ENCODE measurements at places on chromosomes 2 and 18.

GRCh38 chr18:1585881-1586488 lies 681.3 kb downstream of the ADCYAP1 start:
- DNase-seq = no peak

DNA sequence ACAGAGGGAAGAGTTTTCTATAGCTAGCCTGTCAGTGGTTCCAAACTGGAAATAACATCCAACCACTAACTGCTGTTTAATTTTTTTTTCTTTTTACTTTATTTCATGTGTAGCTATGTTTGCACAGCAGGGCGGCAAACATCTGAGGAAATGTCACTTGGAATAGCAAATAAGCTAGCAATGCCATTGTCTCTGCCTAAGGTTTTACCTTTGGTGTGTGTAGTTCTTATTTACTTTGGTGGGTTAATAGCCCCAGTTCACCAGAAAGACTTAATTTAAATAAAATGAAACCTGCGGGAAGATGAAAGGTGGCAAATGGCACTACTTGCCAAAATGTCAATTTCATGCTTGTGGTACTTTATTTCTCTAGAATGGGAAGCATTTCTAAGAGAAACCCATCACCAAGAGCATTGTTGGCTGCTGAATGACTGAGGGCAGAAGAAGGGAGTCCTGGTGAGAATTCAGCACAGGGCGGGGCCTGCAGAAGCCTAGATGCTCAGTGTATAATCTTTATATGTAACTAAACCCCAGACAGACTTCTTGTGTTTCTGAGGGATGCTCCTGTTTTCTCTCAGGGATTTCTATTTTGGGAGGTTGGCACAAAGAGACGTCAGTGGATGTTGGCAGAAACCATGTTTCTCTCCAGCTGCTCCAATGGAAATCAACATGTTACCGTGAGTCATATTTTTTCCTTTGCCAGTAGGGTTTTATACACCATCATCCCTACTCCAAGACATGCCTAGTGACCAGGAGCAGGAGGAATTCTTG lies 300.4 kb upstream of the NT5C1B start:
- DNase-seq = no peak

- DNase-seq = no peak
These were observed 1337.9 kb upstream of the CHAC2 start for GRCh38 chr2:52429740-52430139.

DNA sequence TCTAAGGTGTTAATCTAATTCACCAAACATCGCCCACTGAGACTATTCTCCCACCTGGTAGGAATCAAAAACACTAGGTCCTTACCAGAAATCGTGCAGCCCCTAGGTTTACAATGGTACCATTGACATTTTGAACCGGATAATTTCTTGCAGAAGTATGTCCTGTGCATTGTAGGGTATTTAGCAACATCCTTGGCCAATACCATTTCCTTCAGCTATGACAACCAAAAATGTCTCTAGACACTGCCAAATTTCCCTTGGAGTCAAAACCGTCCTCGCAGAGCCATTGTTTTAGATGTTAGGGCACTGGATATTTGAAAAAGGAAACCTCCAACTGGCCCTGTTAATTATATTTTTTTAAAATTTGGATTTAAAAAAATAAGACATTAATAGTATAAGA lies 3.8 kb downstream of the VPS54 start:
- no peak for DNase-seq

- no peak for DNase-seq
These were observed 140.1 kb downstream of the MBP start for GRCh38 chr18:76992226-76993084.

DNA sequence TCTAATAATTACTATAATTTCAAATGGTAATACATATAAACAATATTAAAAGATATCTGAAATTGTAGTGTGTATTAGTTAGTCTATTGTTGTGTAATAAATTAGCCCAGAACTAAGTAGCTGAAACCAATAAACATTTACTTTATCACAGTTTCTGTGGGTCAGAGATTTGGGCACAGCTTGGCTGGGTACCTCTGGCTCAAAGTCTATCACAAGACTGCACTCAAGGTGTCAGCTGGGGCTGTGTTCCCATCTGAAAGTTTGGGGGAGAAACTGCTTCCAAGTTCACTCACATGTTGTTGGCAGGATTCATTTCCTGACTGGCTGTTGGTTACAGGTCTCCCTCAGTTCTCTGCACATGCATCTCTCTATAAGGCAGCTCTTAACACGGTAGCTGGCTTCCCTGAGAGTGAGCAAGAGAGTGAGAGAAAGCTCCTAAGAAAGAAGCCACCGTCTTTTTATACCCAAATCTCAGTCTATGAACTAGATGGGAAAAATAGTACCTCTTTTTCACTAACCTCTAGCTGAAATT lies 25.6 kb upstream of the WIPF1 start:
- no peak for DNase-seq

DNA sequence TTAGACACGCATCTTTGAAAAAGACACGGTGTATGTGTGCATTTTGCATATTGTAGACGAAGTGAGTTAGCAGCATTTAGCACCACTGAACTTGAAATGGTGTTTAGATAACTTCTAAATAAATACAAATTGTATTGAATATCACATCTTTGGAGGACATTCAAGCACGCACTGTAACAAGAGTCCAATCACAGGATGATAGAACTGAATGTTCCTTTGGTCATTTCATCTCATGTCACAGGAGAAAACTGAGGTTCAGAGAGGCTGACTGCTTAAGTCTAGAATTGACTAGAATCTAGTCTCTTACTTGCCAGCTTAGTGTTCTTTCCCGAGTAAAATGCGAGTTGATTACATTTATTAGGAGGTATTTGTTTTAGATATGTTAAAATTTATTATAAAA lies 119.2 kb upstream of the CCDC195 start:
- no peak for DNase-seq

DNA sequence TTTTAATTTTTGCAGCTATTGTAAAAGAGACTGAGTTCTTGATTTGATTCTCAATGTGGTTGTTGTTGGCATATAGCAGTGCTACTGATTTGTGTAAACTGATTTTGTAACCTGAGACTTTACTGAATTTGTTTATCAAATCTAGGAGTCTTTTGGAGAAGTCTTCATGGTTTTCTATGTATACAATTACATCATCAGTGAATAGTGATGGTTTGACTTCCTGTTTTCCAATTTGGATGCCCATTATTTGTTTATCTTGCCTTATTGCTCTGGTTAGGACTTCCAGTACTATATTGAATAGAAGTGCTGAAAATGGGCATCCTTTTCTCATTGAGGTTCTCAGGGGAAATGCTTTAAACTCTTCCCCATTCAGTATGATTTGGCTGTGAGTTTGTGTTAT lies 99.7 kb downstream of the GULP1 start:
- DNase-seq = no peak

DNA sequence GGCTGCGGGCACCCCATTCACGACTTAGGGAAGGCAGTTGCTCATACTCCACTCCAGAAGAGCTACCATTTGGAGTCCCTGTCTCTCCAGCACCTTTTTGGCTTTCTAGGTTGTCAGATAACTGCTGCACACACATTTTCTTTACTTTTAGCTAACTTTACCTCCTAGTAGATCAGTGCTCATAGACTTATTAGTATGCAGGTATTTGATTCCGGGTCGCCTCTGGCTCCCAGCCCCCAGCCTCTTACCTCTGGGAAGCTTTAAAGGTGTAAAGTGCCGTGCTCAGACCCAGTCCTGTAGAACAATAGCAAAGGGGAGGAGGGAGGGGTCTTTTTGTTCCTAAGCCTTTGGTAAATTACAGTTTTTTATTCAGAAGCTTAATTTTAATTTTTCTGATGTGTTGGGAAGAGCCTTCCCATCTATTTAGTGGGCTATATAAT lies 102.9 kb downstream of the SPTBN1 start:
- DNase-seq = no peak

DNA sequence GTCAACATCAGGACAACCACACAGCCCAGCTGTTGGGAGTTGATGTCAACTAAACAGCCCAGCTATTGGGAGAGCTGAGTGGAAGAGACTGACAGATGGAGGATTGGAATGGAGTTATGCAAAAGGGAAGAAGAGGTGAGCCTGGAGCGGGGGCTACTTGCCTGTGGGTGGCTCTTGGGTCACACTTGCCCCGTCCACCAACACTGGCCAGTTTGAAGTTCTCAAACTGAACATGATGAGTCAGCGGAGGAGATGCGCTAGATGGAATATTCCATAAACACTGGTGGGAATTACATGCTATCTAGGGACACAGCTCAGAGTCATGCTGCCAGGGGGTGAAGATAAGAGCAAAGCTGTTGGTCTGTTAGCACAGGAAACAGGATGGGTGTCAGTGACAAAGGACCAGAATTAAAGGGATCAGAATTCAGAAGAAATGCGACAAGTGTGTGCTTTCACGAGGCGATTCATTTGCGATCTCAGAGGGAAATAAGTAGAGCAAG lies 33.2 kb upstream of the AGAP1 start:
- no peak for DNase-seq

DNA sequence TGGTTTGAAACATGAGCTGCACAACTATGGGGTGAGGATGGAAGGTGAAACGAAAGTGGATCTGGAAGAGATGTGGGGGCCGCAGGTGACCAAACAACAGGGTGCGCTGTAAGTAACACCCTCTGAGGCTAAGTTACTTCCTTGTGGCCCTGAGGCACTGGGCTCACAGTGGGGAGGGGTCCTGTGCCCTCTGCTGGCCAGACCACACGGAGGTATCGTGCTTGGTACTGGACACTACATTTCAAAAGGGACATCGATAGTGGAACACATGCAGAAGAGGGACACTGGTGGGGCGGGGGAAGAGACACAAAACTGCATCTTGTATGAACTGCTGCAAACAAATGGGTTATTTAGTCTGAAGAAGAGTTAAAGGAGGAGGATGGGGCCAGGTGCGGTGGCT lies 110.6 kb downstream of the CLIP4 start:
- DNase-seq = no peak

- DNase-seq = no peak
These were observed 41.3 kb downstream of the RHOB start for GRCh38 chr2:20488201-20488641.

GRCh38 chr2:1556776-1557466 lies 143.7 kb downstream of the TPO start:
- no peak for DNase-seq

- DNase-seq = no peak
These were observed 33.1 kb downstream of the RBFA start for GRCh38 chr18:80067321-80067720.

DNA sequence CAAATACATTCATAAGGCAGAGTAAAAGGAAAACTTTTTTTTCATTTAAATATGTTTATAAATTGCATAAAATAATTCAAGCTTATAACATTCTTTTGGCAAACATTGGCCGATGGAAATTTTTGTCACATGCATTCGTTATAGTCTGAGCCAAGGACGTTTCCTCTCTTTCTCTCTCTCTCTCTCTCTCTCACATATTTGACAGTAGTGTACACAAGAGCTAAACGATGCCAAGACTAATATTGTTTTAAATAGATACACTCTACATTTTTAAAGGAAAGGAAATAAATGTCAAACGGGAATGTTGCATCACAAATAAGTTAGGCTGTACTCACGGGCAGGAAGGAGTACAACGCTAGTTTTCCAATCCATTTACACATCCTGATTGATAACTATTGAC lies 251.1 kb upstream of the SMIM21 start:
- DNase-seq = no peak

DNA sequence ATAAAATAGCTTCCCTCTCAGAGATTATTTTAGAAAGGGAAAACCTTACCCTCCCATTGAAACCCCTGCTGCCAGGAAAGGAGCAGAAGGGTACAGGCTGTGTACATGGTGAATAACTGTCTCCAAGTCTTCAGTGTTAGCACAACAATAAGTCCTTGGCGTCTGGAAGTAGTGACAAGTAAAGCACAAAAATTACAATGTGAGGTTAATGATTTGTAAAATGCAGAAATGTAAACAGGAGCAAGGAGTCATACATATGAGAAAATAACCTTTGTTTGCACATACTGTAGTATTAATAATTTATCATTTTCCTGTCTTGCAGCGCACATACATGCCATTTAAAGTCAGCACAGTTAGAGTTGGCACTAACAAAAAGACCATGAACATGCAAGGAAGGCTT lies 40.5 kb downstream of the ABHD3 start:
- DNase-seq = no peak

DNA sequence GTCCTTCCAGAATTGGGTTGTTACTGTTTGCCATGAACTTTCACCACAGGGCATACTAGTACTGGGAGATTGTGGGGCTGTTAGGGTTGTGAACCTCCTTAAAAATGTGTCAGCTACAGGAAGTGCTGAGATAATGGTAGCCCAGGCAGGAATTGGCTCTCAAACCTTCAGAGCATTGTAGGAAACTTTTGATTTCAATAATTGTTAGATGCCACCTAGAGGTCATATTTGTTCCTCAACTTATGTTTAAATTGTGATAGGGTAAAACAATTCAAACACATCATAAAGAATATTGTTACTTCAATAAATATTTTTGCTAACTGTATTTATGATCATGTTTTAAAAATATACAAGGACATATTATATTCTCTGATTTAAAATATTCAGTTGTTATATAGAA lies 594.6 kb downstream of the ADCYAP1 start:
- no peak for DNase-seq

GRCh38 chr2:144822966-144823365 lies 303.0 kb upstream of the ZEB2 start:
- DNase-seq = no peak

- no peak for DNase-seq
These were observed 5.3 kb downstream of the CERS6 start for GRCh38 chr2:168461178-168461941.

GRCh38 chr2:170842785-170843184 lies 26.1 kb downstream of the GAD1 start:
- no peak for DNase-seq

GRCh38 chr2:23028106-23028505 lies 356.9 kb upstream of the KLHL29 start:
- DNase-seq = no peak

GRCh38 chr2:128270672-128271596 lies 47.7 kb downstream of the HS6ST1 start:
- no peak for DNase-seq

DNA sequence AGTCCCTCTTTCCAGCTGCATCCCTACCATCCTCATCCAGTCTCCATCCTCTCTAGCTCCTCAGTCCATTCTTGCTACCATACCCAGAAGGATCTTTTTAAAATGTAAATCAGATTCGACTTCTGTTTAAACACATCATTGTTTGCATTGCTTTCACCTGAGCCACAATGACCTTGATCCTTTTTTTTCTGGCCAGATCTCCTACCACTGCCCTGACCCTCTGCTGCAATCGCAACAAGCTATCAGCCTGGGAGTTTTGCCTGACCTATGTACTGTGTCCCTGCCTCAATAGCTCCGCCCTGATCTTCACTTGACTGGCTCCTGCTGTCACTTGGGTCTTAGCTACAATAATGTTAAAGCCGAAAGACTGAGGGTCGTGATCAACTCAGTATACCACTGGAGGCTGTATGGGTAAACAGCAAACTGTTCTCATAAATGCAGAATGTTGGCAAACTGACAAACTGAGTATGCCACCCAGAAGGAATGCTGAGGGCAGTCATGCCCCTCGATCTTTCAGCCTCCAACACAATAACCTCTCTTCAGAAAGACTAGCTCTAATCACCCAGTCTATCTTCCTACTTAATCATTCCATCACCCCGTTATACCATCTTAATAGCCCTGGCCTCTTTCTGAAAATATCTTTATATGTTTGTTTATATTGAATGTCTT lies 2.6 kb upstream of the RBM43 start:
- no peak for DNase-seq

- no peak for DNase-seq
These were observed 132.9 kb downstream of the GAREM1 start for GRCh38 chr18:32337821-32338220.

Measured in BE2C (cell line).